Amygdala (tissue), 56 donors: ENCODE measurements at places on chromosomes 11 and 22.

- no peak for DNase-seq
Observed at GRCh38 chr22:42883970-42884369, 26.9 kb upstream of the ARFGAP3 start.

GRCh38 chr11:33015621-33016551 lies at the start of gene DEPDC7:
TSS of gene DEPDC7 (plus strand) at chr11:33015878. CDS start at chr11:33015956, 78 bp downstream.
- DNase-seq, result peak; percentile 80

- DNase-seq, result no peak
Observed at GRCh38 chr11:133249530-133249929, 282.8 kb downstream of the OPCML start.

- no peak for DNase-seq
Observed at GRCh38 chr22:45814198-45814597, 142.6 kb downstream of the ATXN10 start.

DNA sequence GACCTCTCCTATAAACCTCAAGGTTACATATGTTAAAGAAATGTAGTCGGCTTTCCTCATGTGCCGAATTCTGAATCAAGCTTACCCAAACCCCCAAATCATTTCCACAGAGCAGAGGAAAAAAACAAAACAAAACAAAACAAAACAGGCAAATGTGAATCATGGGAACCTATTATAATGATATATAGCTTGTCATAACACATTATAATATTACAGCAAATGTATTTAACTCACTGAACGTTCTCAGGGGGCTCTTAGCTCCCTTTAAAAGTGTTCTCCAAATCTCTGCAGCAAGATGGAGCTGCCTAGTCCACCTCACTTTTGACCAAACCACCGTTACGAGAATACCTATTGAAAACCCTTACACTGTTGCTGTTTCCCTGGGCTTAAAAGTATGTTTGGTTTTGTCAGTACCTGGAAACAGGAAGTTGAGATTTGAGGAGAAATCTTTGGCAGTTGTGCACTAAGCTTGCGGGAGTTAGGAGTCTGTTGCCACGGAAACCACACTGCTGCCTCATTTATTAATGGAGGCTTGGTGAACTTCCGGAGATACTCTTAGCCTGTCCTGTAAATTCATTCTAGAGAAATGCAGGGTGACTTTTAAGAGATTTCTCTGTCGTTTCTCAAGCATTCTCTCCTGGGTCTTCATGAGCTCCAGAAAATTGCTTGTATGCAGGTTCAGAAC lies 167.0 kb upstream of the RASSF10 start:
- DNase-seq, result no peak

DNA sequence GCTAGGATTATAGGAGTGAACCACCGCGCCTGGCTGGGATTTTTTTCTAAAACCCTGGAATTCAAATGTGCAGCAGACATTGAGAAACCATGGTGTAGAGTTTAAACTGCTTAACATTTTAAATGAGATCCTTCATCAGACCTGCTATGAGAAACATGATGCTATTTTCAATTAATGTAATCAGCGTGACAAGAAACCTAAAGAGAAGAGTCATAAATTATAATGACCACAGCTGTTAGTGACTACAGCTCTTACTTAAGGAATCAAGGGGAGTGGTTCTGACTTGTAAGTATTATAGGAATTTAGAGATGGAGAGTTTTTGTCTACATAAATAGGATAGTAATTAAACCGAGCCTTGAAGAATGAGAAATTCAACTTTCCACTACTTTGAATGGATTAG lies 170.6 kb downstream of the BARX2 start:
- DNase-seq, result no peak

GRCh38 chr11:27213232-27213660 lies 149.8 kb downstream of the CCDC34 start:
- no peak for DNase-seq

- DNase-seq, result no peak
Observed at GRCh38 chr11:68950270-68950669, 30.5 kb downstream of the MRGPRD start.

GRCh38 chr11:61716478-61717285 lies 35.8 kb upstream of the MYRF start:
- DNase-seq, result no peak

- no peak for DNase-seq
Observed at GRCh38 chr11:3138178-3139085, 26.7 kb downstream of the OSBPL5 start.

DNA sequence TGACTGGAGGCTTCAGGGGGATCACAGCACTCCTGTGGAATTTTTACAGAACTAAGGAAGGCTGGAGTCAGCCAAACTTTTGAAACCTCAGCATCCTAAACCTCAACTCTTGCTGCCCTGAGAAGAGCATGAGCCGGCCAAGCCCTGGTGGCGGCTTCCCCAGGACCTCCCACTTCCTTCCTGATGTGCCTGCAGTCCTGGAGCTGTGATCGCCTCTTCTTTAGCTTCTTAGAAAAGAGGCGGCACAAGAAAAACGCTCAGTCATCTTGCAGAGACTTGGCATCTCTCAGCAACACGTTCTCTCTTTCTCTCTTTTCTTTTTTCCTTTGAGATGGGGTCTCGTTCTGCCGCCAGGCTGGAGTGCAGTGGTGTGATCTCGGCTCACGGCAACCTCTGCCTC lies 40.4 kb upstream of the AMPD3 start:
- DNase-seq, result no peak
